CD4-positive, alpha-beta T cell treated with Interleukin-21 for 1 hour (primary cell): ENCODE measurements at places on chromosomes 13 and 19.

GRCh38 chr13:77946522-77946921, 27.9 kb upstream of the EDNRB start:
- DNase-seq, result no peak

- no peak for DNase-seq
Observed at GRCh38 chr13:97413694-97414093, 20.3 kb upstream of the RAP2A start.

GRCh38 chr13:40764587-40765403, 6.2 kb downstream of the MRPS31 start:
- peak; percentile 47 for DNase-seq

DNA sequence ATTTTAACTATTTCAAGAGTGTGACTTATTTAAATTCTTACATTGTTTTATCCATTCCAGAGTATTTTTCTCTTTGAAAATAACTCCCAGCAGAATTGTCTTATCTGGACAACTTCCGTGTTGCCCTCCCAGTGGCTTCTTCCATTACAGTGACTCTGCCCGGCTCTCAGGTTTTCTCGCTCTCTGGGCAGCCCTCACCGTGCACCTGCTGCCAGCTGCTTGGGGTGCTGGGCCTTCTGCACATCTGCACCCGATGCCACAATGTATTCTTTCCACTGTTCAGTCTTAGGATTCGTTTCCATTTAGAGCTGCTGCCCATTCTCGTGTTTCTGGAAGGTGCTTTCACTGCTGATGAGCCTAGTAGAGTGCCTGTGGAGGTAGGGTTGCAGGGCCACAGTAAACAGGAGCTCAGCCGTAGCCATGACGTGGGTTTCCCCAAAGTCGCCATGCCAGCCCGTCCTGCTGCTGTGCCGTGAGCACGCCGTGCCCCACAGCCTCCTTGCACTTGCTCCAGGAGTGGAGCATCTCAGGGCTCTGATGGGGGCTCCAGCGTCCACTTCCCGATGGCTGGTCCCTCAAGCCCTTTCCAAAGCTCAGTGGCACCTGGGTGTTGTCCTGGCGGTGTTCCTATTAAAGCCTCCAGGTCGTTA, 46.1 kb upstream of the DCUN1D2 start:
- no peak for DNase-seq

- no peak for DNase-seq
Observed at GRCh38 chr13:77859450-77859849, 59.2 kb downstream of the EDNRB start.

DNA sequence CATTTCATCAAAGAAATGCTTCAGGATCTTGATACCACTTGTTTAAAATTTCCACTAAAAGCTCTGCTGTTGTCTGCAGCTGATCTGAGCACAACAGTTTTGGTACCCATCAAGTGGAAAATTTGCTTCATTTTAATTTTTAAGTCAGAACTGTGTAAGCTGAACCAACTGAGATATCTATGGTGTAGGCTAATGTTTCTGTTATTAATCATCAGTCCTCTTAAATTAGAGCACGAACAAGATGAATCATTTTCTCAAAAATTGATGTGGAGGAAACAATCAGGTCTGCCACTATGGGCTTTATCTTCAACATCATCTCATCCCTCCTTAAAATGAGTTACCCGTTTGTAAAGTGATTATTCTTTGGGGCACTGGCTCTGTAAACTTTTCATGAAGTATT, 221.5 kb upstream of the NBEA start:
- no peak for DNase-seq

GRCh38 chr13:44347301-44347700, 26.3 kb upstream of the SERP2 start:
- DNase-seq, result no peak

DNA sequence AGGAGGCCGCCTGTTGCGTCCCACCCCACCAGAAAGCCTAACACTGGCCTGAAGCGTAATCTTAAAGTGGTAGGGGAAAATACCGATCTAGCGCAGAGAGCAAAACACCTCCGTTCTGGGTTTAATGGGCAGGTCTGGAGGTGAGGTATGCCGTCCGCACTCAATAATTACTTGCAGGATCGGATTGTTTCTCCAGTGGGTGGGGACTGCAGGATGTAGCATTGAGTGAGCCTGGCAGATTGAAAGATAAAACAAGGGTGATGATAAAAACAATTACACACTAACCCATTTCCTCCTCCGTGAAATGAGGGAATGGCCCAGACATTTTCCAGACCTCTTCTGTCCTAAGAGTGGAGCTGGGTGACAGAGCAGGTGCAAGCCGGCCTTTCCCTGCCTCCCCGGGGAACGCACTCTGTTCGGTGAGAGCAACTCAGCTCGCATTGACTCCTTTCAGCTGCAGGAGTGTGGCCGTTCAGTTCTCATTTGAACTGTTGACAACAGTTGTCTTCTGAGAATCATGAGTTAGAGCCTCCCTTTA, 110.2 kb upstream of the DOCK9 start:
- DNase-seq, result no peak

- DNase-seq, result no peak
Observed at GRCh38 chr13:99809926-99810325, 161.6 kb downstream of the ZIC5 start.

- no peak for DNase-seq
Observed at GRCh38 chr13:60351326-60351725, 45.7 kb upstream of the TDRD3 start.

GRCh38 chr13:41970918-41971317, 10.0 kb upstream of the VWA8 start:
- DNase-seq, result no peak

DNA sequence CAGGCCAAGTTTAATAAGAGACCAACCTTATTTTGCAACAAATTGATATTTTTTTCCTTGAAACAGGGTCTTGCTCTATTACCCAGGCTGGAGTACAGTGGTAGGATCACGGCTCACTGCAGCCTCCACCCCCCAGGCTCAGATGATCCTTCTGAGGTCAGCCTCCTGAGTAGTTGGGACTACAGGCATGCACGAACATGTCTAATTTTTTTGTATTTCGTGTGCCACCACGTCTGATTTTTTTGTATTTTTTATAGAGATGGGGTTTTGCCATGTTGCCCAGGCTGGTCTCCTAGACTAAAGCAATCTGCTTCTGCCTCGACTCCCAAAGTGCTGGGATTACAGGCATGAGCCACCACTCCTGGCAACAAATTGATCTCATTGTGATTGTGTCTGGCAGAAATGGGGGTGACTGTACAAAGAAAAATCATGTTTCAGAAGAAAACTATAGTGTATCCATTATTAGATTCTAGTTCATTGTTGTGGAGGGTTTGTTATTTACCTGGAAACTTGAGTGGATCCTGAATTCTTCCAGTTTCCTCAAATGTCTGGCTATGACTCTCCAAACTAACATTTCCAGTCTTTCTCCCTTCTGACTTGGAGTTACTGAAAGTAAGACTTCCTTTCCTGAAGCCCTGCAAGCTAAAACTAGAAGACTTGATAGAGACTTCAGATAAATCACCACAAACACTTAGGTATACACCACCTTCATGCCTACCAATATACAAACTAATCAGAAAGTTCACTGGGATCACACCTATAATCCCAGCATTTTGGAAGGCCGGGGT, 17.3 kb upstream of the AKT2 start:
- DNase-seq, result no peak
